ENCODE measurements at places on chromosomes 7 and 10.

DNA sequence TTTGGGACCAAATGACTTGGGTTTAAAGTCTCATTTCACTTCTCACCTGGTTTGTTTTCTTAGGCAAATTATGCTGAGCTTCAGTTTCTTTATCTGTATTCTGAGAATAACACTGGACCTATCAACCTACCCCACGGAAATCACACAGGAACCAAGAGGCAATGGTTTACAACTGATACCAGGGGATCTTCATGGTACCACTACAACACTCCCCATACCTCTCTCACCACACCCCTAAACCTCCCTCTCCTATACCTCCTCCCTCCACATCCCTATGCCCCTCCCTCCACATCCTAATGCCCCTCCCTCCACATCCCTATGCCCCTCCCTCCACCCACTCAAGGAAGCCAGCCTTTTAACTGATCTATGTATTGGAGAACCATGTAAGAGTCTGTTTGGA lies 9.9 kb downstream of the FAM204A start:
- DNase-seq = no peak

DNA sequence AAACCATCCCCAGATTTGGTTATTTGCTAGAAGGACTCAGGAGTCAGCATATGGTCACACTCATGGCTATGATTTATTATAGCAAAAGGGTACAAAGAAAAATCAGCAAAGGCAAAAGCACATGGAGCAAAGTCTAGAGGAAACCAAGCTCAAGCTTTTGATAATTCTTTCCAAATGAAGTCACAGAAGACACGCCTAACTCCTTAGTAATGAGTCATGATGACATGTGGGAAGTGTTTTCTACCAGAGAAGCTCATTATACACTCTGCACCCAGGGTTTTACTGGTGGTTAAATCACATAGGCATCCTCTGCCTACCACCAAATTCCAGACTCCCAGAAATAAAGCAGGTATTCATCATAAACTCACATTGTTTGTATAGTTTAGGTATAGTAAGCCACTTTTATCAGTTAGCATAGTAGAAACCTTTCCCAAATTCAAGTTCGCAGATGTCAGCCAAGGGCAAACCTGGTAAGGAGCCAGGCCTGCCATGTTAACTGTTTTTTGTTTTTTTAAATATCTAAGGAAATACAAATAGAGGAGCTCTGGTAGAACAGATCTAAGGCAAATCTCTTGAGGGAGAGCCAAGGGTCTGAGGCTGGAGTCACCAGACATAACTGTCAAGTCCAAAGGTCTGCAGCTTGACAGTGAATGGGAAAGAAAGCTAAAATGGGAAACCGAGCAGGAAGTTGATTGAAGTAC lies 15.4 kb upstream of the HIBADH start:
- DNase-seq = no peak

GRCh38 chr10:24292304-24293293 lies 83.7 kb downstream of the KIAA1217 start:
- no peak for DNase-seq

DNA sequence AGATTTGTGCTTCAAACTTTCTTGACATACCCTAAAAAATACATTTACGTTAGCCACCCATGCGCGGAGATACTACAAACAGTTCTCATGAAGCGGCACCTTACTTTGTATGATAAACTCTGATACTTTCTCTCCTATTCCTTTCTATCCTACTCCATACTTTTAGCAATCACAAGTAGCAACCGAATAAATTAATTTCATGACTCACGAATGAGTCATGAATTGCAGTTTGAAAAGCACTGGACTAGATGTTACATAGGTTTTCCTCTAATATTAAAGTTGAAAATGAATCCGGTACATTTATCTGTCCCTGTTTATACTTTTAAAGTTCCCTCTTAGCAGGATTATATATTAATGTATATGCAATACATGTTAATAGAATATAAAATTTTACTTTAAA lies 67.6 kb downstream of the CUBN start:
- no peak for DNase-seq

DNA sequence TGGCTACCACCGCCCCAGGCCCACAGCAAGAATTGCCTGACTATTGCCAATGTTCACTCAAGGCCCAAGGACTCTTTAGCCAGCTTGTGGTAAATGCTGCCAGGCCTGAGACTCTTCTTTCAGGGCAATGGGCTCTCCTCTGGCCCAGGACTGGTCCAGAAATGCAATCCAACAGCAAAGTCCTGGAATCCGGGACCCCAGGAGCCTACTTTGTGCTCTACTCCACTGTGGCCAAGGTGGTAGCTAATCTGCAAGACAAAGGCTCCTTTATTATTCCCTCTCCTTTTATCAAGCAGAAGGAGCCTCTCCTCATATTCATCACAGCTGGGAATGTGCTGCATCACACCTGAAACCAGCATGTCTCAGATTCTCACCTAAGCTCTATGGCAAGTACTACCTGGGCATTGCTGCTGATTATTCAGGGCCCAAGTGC lies 107.6 kb upstream of the PRSS58 start:
- DNase-seq = no peak

- no peak for DNase-seq
Observed at GRCh38 chr10:120115959-120116358, 223.4 kb downstream of the SEC23IP start.
